ENCODE measurements at places on chromosomes 3 and 15.

GRCh38 chr3:47664519-47664918 is 85.9 kb upstream of the CSPG5 start:
- no peak for DNase-seq

- no peak for DNase-seq
These were observed 13.0 kb downstream of the MITF start for GRCh38 chr3:69752241-69752640.

GRCh38 chr3:32480604-32481003 is 22.0 kb downstream of the CMTM6 start:
- DNase-seq, result no peak

DNA sequence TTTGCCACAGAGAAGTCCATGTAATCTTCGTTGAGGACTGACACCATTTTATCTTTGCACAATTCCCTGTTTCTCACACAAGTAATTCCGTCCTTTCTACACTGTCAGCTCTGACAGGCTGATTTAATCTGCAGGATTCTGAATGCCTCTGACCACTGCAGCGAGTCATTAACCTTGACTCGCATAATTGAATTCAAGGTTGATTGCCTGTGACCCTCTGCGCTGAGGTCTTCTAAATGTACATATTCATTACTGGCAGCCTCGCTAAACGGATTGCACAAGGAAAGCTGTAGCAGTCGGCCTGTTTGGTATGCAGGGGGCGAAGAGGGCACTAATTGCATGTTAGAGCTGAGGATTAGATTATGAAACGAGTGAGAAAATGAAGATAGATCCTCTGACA is 147.8 kb downstream of the SHOX2 start:
- DNase-seq, result no peak

DNA sequence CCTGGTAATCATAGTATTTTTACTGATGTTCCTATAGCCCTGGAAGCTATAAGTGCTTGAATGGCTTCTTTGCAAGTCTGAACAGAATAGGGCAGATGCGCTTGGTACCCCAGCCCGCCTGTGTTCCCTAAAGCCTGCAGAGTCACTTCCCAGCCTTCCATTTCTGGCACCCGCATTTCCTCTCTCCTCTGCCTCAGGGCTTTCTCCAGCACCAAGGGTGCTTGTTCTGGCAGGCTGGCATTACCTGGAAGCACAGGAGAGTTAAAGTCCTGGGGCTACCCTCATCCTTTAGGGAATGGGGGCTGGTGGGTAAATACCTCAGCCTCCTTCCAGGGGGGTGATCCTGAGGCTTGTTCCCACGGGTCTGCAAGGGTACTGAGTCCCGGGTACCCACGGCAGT is 7.4 kb upstream of the CHRNA3 start:
- no peak for DNase-seq

GRCh38 chr3:65313666-65314065 is 625.9 kb upstream of the ADAMTS9 start:
- DNase-seq, result no peak

DNA sequence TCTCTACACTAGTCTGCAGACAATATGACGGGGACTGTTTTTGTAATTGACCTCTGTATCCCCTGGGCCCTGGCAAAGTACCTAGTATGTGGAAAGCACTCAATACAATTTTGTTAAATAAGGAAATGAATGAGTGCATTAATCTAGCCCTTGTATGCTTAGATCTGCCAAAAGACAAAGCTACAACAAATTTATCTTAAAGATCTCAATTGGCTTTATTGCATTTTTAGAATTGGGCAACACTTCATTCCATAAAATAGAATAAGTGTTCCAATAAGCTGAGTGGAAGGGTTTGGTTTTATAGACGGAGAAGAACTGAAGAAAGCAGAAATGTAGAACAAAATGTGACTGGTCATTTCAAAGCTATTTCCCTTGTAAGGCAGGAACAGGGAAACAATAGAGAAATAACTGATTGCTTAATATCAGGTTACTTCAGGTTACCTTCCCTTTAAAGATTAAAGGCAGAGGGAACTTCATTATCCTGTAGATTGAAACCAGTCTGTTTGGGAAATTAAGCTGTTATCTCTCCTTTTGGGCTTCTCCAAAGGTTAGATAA is 108.3 kb upstream of the MME start:
- DNase-seq, result no peak

GRCh38 chr3:127065561-127066290 is 82.8 kb downstream of the PLXNA1 start:
- DNase-seq, result no peak

- no peak for DNase-seq
These were observed 7.6 kb upstream of the SPTBN5 start for GRCh38 chr15:41901431-41901830.
